Cortex of kidney (tissue), 1 donor: ENCODE measurements at places on chromosomes 3 and 15.

DNA sequence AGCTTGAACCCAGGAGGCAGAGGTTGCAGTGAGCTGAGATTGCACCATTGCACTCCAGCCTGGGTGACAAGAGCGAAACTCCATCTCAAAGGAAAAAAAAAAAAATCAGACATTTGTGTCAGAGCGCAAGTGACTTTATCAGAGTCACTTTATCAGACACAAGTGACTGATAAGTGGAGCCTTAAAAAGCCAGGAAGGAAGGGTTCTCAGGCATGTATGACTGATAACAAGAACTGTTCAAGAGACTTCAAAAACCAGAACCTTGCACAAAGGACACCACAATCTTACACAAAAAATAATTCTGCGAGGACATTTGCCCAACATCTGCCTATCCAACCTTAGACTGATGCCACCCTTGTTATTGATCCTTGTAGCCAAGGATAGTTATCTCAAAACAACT, 13.3 kb upstream of the CFAP44 start:
- DNase-seq: no peak

- no peak for DNase-seq
Observed at GRCh38 chr15:39113741-39114140, 467.1 kb upstream of the THBS1 start.

DNA sequence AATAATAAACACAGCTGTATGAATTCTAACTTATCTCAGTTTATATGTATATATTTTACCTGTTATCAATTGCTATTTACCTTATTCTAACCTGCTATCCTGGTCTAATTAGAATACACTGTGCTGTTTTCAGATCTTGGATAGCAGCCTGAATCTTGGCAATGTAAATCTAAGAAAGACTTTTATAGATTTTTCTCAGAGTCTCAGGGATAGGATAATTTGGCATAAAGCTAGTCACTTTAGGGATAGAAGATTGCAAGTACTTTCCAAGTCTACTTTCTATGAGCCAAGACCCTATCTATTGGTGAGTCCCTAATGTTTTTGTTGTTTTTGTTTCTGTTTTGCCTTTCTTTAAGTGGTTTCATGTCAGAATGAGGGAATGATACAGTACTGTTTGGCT, 695.7 kb downstream of the NAALADL2 start:
- no peak for DNase-seq

DNA sequence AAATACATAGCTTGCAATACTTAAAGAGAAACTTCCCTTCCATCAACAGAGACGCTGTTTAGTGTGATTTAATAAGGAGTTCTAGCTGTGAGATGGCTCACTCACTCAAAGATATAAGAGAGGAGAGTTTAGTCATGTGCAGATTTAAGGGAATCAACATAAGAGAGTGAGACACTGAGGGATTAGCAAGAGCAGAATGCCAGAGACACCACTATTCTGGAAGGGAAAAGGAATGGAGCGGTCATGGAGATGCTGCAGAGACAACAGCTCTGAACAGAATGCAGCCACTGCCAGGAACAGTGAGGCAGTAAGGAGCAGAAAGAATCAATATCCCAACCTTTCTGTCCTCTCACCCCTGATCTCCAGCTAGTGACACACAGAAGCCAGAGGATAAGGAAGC, 248.8 kb downstream of the MBNL1 start:
- no peak for DNase-seq

DNA sequence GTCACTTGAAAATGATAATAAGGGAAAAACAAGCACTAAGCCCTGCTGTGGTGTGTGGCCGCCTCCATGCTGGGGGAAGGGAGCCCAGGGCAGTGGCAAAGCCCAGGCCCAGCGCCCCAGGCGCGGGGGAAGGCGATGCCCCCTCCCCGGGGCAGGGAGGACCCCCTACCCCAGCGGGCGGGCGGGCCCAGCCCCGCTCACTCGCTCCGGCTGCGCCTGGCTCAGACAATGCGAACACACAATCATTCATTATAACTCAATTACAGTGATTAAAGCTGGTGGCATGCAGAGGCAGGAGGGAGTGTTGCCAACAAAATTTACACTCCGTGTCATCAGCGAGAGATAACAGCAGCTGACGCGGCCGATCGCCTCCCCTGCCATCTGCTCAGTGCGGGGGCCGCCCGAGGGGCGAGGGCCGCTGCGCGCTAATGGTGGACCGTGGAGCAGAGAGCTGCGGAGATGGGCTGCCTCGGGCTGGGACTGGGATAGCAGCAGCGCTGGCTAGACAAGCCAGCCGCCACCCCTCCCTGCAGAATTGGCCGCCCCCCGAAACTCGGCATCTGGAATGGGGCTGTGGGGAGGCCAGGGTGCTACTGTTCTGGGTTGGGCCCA, 64.1 kb downstream of the TLE3 start:
- no peak for DNase-seq

DNA sequence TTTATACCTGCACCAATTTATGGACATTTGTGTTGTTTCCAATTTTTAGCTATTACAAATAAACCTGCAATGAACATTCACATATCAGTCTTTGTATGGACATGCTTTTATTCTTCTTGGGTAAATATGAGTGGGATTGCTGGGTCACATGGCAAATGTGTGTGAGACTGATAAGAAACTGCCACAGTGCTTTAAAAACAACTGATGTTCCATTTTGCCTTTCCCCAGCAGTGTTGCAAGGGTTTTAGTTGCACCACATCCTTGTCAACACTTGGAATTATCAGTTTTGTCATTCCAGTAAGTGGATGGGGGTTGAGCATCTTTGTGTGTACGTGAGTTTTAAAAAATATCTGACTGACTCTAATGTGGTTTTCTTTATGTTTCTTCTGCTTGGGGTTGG, 191.2 kb downstream of the PLCL2 start:
- no peak for DNase-seq

- DNase-seq: no peak
Observed at GRCh38 chr3:4768521-4768920, 210.7 kb upstream of the BHLHE40 start.

DNA sequence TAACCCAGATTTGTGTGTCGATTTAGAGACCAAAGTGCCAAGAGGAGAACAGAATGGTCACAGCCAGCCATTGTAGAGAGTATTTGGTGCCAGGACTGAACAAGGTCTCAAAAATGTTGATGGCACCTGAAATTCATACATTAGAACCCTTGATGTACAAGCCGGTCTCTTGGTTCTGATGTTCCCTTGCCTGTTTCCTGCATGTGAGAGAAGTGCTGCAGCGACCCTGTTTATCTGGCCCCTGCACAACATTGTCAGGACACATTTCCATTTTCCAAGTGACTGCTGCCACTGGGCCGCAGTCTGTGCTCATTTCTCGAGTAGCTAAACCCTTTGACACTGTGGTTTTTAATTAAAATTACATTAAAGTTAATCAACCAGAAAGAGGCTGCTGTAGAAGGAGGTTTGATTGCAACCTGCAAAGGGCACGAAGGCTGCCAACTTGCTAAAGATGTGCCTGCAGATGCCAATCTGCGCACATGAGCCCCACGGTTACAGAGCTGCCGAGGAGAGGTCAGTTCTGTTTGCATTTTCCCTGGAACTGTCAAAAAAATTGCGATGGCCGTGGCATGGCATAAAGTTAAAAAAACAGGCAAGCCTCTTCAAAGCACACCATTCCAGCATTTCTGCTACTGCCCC, 136.4 kb upstream of the CMC1 start:
- no peak for DNase-seq
